DMS79 treated with DMSO at 0.1 percent for 48 hours (cell line): ENCODE measurements at places on chromosomes 7 and 10.

DNA sequence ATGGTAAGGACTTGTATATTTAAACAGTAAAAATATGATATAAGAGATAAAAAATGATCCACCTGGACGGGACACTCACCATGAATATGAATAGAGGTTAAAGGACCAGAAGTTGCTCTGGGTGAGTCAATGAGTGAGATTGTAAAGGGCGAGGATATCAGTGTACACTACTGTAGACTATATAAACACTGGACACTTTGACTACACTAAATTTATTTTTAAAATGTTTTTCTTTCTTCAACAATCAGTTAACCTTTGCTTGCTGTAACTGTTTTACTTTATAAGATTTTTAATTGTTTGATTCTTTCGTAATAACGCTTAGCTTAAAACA, 202.8 kb downstream of the VTI1A start:
- DNase-seq, result no peak

- peak; percentile 23 for DNase-seq
These were observed 18.6 kb downstream of the OCM2 start for GRCh38 chr7:97971120-97971989.

GRCh38 chr7:75727881-75728593, 10.7 kb downstream of the HIP1 start:
- peak; percentile 90 for DNase-seq

DNA sequence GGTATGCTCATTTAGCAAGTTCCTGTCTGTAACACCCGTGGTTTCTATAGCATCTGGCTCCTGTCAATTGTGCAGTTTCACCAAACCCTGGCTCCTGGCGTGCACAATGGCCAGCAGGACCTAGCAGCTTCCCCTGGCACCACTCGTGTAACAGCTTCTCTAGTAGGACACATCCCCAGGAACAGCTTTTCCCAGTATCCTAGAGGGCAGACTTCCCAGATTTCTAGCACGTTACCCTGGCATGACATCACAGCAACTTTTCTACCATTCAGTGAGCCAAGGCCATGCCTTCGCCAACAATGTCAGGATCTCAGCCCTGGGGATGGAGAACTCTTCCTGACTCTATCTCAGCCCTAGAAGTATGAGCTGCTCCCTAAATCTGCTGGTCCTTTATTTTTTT, 6.5 kb downstream of the YME1L1 start:
- no peak for DNase-seq

DNA sequence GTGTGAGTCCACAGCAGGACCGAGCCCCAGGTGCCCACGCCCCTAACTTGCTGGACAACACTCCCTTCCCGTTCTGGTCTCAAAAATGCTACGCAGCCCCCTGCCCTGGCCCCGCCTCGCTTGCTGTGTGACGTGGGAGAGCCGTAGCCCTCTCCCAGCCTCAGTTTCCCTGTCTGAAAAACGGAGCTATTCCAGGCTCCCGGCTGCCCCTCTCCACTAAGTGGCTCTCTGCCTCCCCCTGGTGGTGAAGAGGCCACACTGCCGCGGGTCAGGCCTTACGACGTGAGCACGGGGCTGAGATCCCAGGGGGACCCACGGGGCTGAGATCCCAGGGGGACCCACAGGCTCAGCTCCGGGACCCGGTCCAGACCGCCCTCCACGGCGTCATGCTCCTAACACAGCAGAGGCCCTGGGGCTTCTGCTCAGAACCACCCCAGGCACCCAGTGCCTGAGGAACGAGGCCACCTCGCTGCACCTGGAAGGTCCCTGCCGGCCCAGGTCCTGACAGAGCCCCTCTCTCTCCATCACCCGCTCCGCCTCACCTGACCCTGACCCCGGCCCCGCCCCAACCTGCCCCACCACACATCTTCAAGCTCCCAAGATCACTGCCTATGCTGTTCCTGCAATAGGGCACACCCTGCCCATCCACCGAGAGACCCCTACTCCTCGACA, 26.7 kb downstream of the MICALL2 start:
- DNase-seq, result no peak

- DNase-seq, result no peak
These were observed 531.7 kb downstream of the PTPRN2 start for GRCh38 chr7:158055726-158056510.

DNA sequence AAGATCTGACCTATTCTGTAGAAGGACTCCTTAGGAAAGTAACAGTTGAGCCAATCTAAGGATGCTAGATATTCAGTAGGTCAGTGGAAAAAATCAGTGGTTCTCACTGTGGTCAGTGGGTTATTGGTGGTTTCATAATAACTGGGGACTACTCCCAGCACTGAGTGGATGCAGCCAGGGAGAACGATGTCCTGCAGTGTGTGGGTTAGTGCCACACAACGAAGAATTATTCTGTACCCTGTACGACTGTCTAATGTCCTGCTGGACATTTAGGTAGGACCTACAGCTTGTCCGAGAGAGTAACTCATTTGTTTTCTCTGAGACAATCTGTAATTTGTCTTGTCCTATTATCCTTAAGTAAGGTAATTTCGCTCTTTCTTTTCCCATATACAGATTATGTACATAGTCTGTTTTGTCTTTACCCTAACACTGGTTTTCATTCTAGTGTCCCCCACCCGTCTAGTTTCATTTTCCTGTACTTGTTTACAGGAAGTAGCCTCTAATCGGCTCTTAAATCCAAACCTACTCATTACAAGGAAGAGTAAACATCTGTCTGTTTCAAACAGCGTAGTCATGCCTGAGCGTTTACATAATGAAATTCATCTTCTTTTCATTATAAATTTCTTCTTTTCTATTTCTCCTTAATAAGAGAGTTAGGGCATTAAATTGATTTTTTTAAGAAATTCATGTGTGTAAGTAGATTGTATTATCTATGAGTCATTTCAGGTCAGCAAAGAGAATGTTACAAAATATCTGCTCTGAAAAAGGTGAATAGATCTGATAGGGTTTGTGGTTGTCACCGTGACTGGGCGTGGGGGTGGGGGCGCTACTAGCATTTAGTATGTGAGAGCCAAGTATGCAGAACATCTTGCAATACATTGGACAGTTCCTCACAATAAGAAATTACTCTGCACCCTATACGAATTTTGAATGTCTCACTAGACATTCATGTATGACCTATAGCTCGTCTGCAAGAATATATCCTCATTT, 8.3 kb upstream of the ZC3HAV1L start:
- no peak for DNase-seq

DNA sequence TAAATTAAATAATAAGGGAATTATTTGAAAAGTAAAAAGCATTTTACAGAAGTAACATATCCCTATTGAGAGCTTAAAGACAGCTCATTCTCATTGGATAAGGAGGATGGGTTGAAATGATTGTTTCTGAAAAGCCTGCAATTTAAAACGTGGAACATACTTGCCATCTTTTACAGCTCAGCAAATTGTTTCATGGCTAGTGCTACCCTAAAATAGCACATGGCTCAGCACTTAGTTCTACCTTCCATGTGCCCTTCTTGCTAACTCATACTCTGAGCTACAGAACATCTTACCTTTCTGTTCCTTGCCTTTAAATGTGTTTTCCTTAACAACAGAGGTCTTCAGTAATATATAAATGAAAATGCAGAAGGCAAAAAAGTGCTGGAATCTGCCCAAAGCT, 8.6 kb downstream of the SEMA3C start:
- no peak for DNase-seq

DNA sequence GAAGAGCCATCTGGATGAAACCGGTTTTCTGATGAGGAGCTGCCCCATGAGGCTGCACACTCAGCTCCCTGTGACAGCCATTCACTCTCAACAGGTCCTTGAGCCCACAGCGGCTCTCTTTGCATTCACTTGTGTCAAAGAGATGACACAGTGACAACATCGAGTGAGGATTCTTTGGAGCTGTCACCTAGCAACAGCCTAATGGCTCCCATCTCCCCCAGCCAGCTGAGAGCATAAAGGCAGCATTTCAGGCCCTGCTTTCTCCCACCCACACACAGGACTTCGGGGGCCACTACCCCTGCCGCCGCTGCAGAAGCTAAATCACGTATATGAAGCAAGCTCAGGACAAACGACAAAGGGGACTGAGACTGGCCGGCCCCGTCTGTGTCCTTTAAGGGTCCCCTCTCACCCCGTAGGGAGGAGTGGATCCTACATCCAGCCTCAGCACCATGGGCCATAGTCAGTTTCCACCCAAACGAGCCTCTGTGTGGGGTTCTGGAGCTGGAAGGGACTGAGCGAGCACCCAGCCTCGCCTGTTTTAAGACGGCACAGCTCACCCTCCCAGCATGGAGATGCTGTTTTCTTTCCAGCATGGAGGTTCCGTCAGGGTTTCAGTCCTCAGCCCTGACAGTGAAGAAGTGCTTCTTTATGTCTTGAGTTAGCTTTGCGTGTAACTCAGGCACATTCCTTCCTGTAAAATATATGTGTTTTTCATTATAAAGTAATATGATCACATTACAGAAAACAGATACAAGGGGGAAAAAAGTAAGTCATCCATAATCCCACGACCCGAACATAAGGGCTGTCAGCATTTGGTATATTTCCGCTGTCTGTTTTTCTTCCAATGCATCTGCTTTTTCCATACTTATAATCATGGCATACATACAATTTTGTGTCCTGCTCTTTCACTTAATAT, 4.9 kb downstream of the CPA4 start:
- peak; percentile 84 for DNase-seq

GRCh38 chr10:70490142-70490541, 11.6 kb downstream of the PALD1 start:
- DNase-seq, result no peak

DNA sequence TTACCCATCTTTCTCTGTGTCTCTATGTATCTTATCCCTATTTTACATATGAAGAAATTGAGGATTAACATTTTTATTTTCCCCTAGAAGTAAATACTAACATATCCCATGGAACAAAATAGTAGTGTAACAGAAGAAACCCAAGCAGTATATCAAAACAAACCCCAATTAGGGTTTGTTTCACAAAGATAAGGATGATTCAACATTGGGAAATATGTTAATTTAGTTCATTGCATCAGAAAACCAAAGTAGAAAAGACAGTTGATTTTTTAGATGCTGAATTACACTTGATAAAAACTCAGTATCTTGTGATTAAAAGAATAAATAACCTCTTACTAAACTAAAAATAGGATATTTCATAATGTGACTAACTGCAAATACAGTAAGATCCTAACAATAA, 87.8 kb downstream of the GLCCI1 start:
- DNase-seq, result no peak

DNA sequence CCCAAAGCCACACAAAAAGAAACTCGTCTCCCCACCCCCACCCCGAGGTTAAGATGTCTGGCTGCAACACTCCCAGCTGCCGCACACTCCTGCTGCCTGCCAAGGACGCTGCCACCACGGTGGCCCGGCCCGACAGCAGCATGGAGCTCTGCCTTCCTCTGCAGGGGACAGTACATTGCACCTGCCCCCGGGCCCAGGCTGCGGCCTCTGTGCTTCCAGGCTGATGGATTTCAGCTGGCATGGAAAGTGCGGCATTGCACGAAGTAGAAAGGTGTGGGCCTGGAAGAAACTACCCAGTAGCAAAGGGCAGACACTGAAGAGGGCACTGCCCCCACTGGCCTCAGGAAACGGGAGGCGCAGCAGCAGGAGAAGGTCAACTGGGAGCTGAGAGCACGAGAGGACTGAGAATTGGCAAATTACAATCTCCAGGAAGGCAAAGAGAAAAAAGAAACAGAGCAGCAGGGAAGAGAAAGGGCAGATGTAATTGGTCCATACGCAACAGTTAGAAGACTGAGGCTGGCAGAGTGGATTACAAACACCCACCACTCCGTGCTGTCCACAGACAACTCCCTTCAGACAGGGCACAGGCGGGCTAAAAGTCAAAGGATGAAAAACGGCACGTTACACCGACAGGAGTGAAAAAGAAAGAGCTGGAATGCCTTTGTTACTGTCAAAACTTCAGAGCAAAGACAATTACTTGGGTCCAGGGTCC, 117.1 kb upstream of the DIP2C start:
- DNase-seq, result no peak

DNA sequence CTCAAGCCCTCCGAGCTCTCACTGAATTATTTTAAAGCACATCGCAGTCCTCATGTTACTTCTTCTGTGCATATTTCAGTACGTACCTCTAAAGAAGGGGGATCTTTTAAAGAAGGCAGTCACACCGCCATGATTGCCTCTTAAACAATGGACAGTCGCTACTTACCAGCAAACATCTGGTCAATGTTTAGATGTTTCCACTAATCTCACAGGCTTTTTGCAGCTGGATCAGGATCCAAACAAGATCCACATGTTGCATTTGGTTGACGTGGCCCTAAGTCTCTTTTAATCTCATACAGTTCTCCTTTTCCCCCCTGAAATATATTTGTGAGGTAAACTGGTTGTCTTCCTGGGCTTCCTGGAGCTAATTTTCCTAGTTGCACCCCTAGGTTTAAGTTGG, 50.0 kb downstream of the PRF1 start:
- DNase-seq, result no peak

- DNase-seq, result no peak
These were observed 34.8 kb downstream of the CFAP43 start for GRCh38 chr10:104197364-104197763.

GRCh38 chr7:32357535-32358277, 132.5 kb downstream of the LSM5 start:
- DNase-seq, result no peak

- DNase-seq, result no peak
These were observed 704.6 kb downstream of the CCSER2 start for GRCh38 chr10:85032981-85033380.

- no peak for DNase-seq
These were observed 37.2 kb downstream of the HTRA1 start for GRCh38 chr10:122498521-122498920.

DNA sequence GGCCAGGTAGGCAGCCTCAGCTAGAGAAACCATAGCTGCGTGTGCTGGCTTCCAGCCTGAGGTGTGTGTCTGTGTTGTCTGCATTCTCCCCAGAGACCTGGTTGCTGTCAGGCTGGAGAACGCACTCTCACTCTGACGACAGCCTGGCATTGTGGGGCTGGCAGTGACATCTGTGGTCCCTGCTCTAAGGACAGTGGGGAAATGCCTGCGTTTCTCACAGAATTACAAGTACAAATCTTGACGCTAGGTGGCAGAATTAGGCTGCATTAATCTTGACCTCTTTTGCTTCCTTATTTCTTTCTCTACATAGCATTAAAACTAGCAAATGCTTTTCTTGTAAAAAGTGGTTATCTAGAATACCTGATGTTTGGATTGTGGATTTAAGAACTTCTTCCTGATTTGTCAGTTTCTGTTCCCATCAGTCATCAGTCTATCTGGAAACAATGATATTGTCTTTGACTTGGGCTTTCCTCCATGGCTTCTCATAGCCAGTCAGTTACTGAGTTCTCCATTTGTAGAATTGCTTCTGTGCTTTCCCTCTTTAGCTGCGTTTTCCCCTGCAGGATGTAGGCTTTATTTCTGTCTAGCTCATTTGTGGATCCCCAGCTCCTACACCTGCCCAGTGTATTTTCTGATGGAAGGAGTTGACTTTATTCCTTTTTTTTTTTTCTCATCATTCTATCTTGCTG, 86.0 kb downstream of the FANK1 start:
- peak; percentile 16 for DNase-seq

DNA sequence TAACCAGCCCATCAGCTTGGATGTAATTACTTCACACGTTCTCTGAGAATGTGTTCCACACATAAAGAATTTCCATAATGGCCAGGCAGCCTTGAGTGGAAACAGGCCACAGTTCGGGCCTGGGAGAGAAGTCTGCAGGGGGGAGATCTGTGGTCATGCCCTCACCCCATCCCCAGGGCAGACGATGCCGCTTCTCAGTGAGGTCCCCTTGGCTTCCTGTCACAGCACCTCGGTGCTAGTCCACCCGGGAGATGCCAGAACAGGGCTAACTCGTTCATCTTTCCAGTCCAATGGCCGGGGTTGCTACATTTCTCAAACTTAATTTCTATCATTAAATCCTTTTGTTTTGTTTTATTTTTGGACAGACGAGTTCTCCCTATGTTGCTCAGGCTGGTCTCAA, 624.1 kb downstream of the PTPRN2 start:
- no peak for DNase-seq
